Activated CD4-positive, alpha-beta memory T cell treated with anti-CD3 and anti-CD28 coated beads, Interleukin-2, amount 10 ng/mL, durations not matched to agents 7 days and 5 days (primary cell): ENCODE measurements at places on chromosomes 1 and 21. TPM values are rescaled to one million over a fixed set of nuclear protein-coding genes. Genes with fewer than 3 reads are reported as not detected.

The NMNAT2 gene
- total RNA-seq: 0.28 TPM

The CCDC185 gene
- total RNA-seq: not detected

The NR5A2 gene
- 0.15 TPM for total RNA-seq

The YRDC gene
- total RNA-seq: 16.8 TPM

The UBE2U gene
- total RNA-seq: not detected

The NBPF9 gene
- total RNA-seq: 28.8 TPM

The RALGPS2 gene
- total RNA-seq: 2.2 TPM

The OR2L8 gene
- not detected for total RNA-seq

The SAMD13 gene
- total RNA-seq: 0.28 TPM

The CR2 gene
- total RNA-seq: not detected

The LPAR3 gene
- 1.7 TPM for total RNA-seq

The VASH2 gene
- 0.48 TPM for total RNA-seq

The TNNT2 gene
- not detected for total RNA-seq

The FCRL5 gene
- total RNA-seq: not detected

The CAPN8 gene
- not detected for total RNA-seq

The C8B gene
- total RNA-seq: not detected

The PLK3 gene
- 62.8 TPM for total RNA-seq

The RASAL2 gene
- total RNA-seq: not detected

The RAB42 gene
- total RNA-seq: not detected

The CD2 gene
- total RNA-seq: 329 TPM

The NAXE gene
- 45.3 TPM for total RNA-seq

The AQP10 gene
- total RNA-seq: not detected

The PTAFR gene
- total RNA-seq: 0.23 TPM

The FAM89A gene
- total RNA-seq: 6.9 TPM

The KCNC4 gene
- 6.8 TPM for total RNA-seq

The SORT1 gene
- 4.5 TPM for total RNA-seq

The RGS13 gene
- not detected for total RNA-seq

The NR1I3 gene
- total RNA-seq: not detected

The BTBD19 gene
- 8.7 TPM for total RNA-seq

The FCRL2 gene
- total RNA-seq: not detected

The LYSMD1 gene
- 2.0 TPM for total RNA-seq

The BRINP2 gene
- total RNA-seq: not detected

The PPP2R5A gene
- total RNA-seq: 67.0 TPM

The EXO1 gene
- total RNA-seq: 30.1 TPM

The OR2L5 gene
- total RNA-seq: not detected

The MARK1 gene
- not detected for total RNA-seq

The OLFML2B gene
- total RNA-seq: not detected

The GPX7 gene
- total RNA-seq: 23.5 TPM

The SYCP1 gene
- total RNA-seq: not detected

The UBL4B gene
- not detected for total RNA-seq

The RHEX gene
- not detected for total RNA-seq

The SELL gene
- 297 TPM for total RNA-seq

The GUK1 gene
- 284 TPM for total RNA-seq

The MMP23B gene
- 2.4 TPM for total RNA-seq

The CELA2B gene
- not detected for total RNA-seq
